ENCODE measurements at places on chromosomes 2 and 18. TPM values are rescaled to one million over a fixed set of nuclear protein-coding genes. Genes with fewer than 3 reads are reported as not detected.

- no peak for DNase-seq
These were observed 651.6 kb downstream of the LRRTM4 start for GRCh38 chr2:76870581-76870980.

- DNase-seq, result no peak
These were observed 159.3 kb downstream of the ACOXL start for GRCh38 chr2:110891626-110892025.

DNA sequence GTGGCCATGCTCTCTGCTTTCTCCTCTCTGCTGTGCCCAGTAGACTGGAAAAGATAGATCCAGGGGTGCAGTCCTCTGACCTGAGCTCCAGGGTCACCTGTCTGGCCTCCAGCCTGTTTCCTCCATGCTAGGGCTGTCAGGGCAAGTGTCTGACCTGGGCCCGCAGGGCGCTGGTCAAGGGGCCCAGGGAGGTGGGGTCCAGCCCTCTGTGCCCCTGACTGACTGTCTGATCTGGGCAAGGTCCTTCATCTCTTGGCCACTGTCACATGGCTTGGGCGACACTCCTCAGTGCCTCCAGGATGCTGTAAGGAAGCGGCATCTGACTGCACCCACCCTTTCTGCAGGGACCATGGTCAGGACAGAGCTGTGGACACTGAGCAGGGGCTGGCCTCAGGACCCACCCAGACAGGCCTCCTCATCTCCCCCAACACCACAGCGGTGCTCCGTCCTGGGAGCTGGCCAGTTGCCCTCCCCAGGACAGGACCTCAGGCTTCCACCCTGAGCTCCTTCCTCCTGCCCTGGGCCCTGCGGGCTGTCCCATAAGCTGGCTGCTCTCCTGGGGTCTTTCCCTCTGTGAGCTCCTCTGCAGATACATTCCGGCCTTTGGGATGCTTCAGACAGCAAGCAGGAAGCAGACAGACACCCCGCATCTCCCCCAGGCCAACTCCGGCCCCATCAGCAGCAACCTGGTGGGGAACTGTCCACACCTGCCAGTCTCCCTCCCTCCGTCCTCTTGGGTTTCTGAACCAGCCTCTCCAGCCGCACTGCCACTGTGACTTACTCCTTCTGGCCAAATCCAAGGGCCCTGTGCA is 21.2 kb upstream of the ALPI start:
- DNase-seq, result no peak

GRCh38 chr2:71174207-71174606 is 43.8 kb downstream of the MPHOSPH10 start:
- DNase-seq, result no peak

The TMEFF2 gene
- not detected for total RNA-seq

DNA sequence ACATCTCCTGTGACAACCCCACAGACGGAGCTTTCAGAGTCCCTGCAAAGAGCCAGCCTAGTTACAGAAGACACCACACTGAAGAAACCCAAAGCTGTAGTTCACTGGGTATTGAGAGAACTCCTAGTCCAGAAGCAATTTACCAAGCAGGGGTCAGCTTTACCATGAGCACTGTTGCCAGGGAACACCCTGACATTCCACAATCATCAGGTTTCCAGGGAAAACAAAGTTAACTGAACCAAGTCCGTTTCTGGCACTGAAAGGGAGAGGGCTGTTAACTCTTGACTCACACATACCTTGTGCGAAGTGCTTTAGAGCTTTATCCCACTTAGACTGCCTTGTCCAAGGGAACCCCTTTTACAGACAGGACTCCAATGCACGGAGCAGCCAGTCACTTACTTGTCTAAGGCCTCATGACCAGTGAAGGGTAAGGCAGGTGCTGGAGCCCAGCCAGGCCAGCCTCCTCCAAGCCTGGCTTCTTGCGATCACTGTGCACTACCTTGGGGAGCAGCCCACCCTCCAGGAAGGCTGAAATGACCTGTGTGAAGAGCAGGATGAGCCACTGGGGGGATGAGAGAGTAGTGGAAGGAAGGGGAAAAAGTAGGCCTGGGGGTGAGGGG is 53.9 kb downstream of the REEP1 start:
- no peak for DNase-seq

- DNase-seq, result no peak
These were observed 137.3 kb downstream of the TWIST2 start for GRCh38 chr2:238985041-238985729.

- DNase-seq, result no peak
These were observed 314.1 kb upstream of the TRIB2 start for GRCh38 chr2:12402440-12403139.

DNA sequence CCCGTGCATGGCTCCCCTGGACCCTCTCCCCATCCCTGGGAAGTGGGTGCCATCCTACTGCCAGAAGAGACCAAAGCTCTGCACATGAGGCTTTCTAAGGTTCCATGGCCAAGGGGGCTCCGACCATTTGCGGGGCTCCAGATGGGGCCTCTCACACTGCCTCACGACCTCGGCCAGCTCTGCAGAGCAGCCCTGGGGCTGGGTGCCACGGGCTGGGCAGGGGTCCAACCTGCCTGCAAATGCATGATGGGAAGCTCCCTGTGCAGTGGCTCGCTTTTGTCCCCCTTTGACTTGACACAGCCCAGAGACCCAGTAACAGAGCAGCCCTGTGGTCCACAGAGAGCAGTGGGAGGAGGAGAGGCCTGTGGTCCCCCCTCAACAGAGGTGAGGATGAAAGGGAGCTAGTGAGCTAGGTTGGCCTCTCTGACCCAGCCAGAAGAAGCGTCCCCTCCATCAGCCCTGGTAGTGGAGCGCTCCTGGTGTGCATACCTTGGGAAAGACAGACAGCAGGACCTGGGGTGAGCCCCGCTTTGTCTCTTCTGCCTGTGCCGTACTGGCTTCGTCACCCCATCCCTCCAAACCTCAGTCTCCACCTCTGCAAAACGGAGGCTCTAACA is 174.1 kb downstream of the DDX1 start:
- DNase-seq, result no peak

GRCh38 chr18:74804677-74805076 is 207.0 kb downstream of the ZNF407 start:
- DNase-seq, result no peak

All from activated T-cell treated with anti-CD3 and anti-CD28 coated beads, Interleukin-2, amount 50 U/mL, for 4 hours (primary cell).